ENCODE measurements at places on chromosomes 4 and X.

DNA sequence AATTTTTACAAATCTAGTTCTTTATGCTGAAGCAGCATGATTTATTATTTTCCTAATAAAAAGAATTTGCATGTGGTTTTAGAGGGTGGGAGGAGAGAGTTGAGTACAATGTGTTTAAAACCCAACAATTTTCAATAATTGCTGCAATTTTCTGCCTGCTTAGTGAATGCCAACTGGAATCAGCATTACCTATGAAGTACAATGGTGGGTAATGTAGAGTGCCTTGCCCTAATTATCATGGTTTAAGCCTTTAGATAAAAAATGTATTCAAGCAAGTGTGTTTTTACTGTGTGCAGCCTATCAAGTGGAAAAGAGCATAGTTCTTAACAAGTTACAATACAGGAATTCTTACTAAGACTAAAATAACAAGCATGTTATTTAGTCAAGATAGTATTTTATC, 77.9 kb upstream of the ANKRD50 start:
- DNase-seq = no peak

GRCh38 chrX:46953597-46953996, 41.4 kb downstream of the JADE3 start:
- DNase-seq = no peak

- no peak for DNase-seq
Measured at GRCh38 chr4:7819446-7819845, 120.2 kb downstream of the AFAP1 start.

- DNase-seq = no peak
Measured at GRCh38 chr4:87982036-87982435, 6.5 kb downstream of the SPP1 start.

GRCh38 chr4:8356856-8357255, 83.7 kb downstream of the ACOX3 start:
- no peak for DNase-seq

GRCh38 chr4:5693871-5694270, 14.5 kb downstream of the EVC2 start:
- DNase-seq = no peak

GRCh38 chr4:148430854-148431253, 11.4 kb downstream of the NR3C2 start:
- no peak for DNase-seq

DNA sequence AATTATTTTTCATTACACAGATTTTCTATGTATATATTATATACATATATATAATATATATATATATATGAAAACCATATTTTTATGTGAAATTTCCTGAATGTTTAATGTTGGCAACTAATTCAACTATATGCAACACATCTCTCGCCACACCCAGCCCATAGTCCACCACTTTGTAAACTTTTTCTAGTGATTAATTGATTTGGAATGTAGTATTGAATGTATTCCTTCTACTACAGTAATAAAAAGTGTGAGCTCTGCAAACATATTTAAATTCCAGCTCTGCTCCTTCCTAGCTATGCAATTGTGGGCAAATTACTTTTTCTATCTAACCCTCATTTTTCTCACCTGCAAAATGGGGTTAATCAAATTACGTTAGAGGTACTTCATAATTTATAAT, 187.8 kb downstream of the TEX11 start:
- no peak for DNase-seq

- DNase-seq = no peak
Measured at GRCh38 chr4:65918212-65918611, 247.9 kb upstream of the EPHA5 start.

DNA sequence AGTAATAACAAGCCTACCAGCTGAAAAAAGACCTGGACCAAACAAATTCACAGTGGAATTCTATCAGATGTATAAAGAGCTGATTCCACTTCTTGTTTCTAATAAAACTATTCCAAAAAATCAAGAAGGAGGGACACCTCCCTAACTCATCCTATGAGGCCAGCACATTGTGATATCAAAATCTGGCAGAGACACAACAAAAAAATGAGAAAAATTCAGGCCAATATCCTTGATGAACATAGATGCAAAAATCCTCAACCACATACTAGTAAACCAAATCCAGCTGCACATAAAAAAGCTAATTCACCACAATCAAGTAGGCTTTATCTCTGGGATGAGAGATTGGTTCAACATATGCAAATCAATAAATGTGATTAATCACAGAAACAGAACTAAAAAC, 147.9 kb upstream of the NEIL3 start:
- DNase-seq = no peak

DNA sequence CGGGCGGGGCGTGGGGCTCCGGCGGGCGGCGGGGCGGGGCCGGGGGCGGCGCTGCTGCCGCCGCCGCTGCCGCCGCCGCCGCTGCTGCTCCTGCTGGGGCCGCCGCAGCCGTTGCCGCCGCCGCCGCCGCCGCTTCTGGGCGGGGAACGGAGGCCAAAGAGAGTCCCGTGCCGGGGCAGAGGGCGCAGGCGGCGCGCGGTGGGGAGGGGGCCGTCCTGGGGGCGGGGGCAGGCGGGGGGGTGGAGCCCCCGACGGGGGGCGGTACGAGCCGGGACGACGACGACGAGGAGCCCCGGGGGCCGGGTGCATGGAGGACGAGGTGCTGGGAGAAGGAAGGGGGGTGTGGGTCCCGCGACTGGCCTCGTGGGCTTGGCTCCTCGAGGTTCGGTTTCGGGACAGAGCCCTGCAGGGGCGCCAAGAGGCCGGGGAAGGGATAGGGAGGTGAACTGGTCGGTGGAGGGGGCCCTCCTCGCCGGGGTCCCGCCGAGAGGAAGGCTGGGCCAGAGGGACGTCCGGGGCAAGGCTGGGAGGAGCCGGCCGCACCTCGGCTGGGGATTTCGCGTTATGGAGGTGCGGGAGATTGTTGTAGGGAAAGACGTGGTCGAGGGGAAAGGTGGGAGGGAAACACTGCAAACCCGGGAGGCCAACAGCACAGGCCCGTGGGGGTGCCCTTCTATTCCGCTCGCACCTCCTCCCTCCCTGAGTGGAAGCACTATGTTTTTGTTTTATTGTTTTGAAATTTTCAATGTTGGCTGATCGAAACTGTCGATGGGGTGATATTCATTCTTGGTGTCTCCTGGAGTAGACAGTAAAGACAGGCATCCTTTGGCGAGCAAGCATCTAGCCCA, 1.9 kb downstream of the BCORL1 start:
- peak; percentile 49 for DNase-seq

DNA sequence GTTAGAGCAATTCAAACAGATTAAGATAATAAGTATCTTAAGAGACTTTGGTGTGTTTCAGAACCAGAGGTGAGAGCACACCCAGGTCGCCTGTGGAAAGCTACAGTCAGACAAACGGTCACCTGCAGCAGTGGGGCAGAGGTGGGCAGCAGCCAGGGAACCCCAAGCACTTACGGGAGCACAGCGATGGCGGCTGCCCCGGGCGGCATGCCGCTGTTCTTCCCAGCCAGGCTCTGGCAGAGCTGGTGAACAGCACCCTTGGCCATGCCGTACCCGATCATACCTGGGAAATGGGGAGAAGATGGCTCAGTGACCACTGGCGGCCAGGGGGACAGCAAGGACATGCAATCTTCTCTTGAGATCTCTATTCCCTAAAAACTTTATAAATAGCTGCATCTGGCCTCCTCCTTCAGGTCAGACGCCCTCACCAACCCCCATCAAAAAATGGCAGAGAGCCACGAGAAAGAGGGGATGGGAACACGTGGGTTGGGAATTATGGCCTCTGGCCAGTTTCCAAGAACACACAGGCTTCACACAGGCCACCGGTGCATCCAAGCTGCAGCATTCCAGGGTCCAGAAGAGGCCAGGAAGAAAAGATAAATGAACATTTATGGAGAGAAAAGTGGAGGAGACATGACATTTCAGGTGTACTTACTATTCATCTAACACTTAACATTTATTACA, 19.7 kb downstream of the QDPR start:
- no peak for DNase-seq

DNA sequence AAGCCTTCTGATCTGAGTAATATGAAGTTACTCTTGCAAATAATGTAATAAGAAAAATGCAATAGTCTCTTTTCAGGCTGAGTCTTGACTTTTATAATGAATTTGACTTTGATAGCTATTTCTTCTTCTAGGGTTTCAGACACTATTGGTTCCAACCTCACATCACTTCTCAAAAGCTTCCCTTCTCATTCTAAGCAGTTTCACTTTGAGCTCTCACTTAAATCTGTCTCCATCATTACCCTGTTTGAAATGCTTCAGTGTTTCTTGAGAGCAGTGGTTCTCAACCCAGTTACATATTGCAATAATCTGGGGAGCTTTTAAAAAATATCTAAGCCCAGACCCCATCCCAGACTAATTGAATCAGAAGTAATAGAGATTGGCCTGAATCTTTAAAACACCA, 40.5 kb upstream of the BMP2K start:
- DNase-seq = no peak

DNA sequence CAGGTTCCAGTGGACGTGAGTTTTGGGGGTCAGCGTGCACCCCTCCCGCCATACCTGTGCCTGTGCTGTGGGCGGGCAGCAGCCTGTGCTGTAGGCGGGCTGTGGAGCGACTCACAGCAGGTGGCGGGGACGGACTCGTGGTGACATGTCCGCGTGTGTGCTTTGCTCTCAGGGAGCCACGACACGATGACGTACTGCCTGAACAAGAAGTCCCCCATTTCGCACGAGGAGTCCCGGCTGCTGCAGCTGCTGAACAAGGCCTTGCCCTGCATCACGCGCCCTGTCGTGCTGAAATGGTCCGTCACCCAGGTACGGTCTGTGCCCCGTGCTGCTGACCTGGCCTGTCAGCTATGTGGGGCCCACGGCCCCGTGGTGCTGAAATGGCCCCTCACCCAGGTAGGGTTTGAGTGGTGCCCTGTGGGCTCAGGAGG, 7.4 kb downstream of the PLCXD1 start:
- no peak for DNase-seq

- no peak for DNase-seq
Measured at GRCh38 chrX:80984118-80984517, 174.4 kb upstream of the BRWD3 start.

GRCh38 chr4:3706565-3707422, 59.4 kb upstream of the ADRA2C start:
- no peak for DNase-seq

DNA sequence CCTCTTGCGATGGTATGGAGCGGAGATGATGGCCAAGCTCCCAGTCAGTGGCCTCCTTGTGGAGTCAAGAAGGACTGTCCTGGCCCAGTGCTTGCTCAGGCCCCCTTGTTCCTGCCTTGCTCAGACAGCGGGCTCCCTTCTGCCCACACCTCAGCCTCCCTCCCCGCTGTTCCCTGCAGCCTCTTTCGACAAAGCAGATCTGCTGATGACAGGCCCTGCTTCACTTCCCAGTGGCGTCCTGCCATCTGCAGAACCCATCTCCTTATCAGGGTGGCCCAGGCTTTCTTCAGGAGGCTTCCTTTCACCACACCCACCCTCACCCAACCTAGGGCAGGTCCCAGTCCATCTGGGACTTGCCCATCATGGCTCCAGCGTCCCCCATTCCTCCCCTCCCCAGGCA, 80.0 kb downstream of the CLDN34 start:
- DNase-seq = no peak

DNA sequence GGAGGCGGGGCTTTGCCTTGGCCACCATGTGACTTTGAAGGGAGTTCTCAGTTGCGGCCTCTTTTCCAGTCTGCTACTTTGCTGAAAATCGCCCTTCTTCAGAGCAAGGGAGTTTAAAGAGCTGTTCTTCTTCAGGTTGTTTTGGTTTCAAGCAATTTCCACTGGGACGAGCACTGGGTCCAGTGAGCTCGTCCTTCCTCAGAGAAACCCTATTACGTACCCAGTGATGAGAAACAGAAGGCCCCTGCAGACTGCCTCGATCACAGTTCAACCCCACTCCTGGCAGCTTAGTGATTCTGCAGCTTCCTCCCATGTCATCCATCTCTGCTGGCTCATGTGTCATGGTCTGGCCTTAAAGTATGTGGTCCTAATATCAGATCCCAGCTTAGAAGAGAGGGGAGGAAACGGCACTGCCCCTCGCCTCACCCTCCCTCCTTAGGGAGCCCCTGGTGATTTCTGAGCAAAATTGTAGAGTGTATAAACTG, 7.8 kb upstream of the FAM149A start:
- no peak for DNase-seq

- no peak for DNase-seq
Measured at GRCh38 chrX:13694359-13694758, 5.4 kb downstream of the RAB9A start.

DNA sequence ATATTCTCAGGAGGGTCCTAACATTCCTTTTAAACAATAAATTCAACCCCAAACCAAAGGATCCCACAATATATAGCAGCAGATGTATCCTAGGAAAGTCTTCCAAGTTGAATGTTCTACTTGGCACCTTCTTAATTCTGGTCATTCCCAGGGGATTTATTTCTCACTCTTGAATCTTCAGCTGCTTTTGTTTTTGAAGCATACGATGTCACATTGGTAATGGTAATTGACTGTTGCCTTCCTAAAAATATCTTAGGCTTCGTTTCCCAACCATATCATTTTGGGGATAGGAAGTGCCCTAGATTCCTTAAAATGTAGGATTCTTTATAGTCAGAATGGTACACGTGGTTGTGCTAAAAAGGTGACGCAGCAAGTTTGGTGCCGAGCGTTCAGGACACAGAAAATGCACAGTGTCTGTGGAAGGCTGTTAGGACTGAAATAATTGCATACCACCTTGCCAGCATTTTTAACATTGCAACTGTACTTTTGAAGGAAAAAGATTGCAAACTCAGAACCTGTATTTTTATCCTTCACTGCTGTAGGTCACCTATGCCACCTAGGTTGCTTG, 8.1 kb downstream of the SNX25 start:
- DNase-seq = no peak

DNA sequence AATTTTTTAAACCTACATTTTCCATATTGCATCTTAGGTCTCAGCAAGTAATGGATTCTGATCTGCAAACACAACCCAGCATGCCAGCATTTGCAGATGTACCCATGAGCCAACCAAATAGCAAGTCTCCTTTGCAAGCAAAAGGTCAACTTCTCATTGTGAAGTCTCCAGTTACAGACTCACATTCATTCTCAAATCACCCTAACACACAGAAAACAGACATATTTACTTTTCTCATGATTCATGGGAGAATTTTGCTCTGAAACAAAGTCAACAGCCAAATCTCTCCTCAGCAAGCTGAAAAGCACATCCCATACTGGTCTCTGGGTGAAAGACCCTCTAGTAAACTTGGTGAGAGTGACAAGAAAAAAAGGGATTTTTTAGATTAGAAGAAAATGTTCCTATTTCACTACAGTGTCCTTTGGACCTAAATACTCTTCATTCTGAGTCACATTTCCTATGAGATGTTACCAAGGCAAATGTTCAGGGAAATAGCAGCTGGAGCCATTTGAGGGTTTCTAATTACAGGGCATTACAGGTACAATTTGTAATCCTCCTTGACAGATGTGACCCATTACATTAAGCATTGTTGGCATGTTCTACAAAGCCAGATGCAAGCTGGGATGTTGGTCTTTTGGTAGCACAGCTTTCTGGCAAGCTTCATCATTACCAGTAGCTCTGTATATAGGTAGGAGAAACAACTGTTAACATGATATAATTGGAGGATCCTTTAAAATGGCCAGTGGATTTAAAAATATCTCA, 383.3 kb downstream of the SMARCA1 start:
- no peak for DNase-seq

- DNase-seq = peak; percentile 40
Measured at GRCh38 chr4:177555007-177555574, 112.9 kb upstream of the AGA start.

- DNase-seq = no peak
Measured at GRCh38 chr4:40990899-40991265, 223.5 kb downstream of the APBB2 start.

GRCh38 chrX:146424422-146424821, 385.1 kb upstream of the CXorf51B start:
- no peak for DNase-seq

Data from AG20443 (cell line).